ENCODE measurements at places on chromosomes 12 and 14. TPM values are rescaled to one million over a fixed set of nuclear protein-coding genes. Genes with fewer than 3 reads are reported as not detected.

Gene OR6S1
- total RNA-seq = not detected

Gene ZFHX2
- 4.0 TPM for total RNA-seq

Gene RASSF9
- 6.5 TPM for total RNA-seq

Gene GLIPR1L1
- total RNA-seq = not detected

Gene MYF6
- not detected for total RNA-seq

Gene LRTM2
- total RNA-seq = not detected

Data from aorta (tissue), 5 donors.